Endothelial cell of umbilical vein (primary cell): ENCODE measurements at places on chromosomes 4 and X. TPM values are rescaled to one million over a fixed set of nuclear protein-coding genes. Genes with fewer than 3 reads are reported as not detected.
A peak's percentile ranks its signal among the peaks of the same experiment; 100 is the strongest.

DNA sequence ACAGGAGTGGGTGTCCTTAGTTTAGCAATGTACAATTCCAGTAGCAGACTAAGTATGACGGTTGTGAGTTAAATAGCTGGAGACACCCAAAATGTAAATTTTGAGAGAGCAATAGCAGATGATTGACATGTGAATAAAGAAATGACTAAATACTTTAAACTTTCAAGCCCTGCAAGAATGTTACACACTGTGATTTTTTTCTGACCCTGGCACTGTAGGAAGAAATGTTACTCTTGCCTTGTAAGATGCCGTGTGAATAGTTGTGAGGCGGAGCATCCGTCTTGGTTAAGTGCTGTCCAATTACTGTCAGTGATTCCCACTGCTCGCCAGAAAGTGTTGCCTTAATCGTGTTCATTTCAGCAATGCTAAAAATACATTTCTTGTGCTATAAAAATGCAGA is 1248.1 kb downstream of the RAPGEF2 start:
- no peak for DNase-seq
- H3K27me3 ChIP-seq: no peaks in the 10 kb centered on the region
- no peaks in the 10 kb centered on the region for H3K4me1 ChIP-seq
- no peaks in the 10 kb centered on the region for H3K36me3 ChIP-seq
- no peak overlapping the region for H3K27ac ChIP-seq

DNA sequence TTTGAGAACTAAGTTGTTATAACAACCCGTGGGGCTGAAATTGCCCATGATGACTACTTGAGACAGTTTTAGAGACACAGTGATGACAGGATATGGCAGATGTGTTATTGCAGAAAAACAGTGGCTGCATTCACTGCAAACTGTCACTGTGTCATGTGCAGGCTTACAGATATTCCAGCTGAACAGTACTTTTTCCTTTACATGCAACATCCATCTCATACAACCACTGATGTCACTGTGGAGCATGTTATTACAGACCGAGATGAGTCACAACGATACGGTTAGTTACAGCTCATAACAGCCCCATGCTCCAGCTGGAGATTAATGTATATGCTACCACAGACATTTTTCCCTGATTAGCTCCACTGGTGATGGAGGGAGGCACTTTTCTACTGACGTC is 207.4 kb downstream of the TMA16 start:
- H3K4me1 ChIP-seq: no peaks in the 10 kb centered on the region
- no peak overlapping the region for H3K4me3 ChIP-seq
- no peak for DNase-seq
- no peaks in the 10 kb centered on the region for H3K27me3 ChIP-seq

The DCHS2 gene
- total RNA-seq: not detected in 2 replicates

DNA sequence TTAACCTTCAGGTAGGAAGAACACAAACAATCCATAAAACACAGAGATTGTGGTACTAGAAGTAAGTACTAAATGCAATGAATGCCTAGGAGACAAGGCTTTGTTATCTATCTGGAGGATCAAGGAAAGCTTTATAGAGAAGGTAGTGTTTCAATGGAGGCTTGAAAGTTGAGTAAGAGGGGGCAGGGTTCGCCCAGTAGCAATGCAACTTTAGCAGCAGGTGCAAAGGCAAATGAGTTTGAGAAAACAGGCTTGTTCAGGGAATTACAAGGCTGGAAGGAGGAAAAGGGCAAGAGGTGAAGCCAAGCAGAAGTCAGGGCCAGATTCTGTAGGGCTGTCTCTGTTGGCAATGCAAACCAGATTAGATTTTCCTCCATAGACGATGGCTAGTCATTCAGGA is 35.5 kb upstream of the AMELX start:
- no peaks in the 10 kb centered on the region for H3K36me3 ChIP-seq
- H3K27ac ChIP-seq: no peak overlapping the region
- DNase-seq: no peak

GRCh38 chr4:4919927-4920326 is 60.5 kb downstream of the MSX1 start:
- DNase-seq: no peak
- H3K27ac ChIP-seq: no peak overlapping the region
- no peaks in the 10 kb centered on the region for H3K4me1 ChIP-seq

The MGAT4D gene
- not detected in 2 replicates for total RNA-seq

GRCh38 chrX:23269923-23270322 is 64.7 kb upstream of the PTCHD1 start:
- H3K27ac ChIP-seq: no peak overlapping the region
- DNase-seq: no peak
- no peaks in the 10 kb centered on the region for H3K4me1 ChIP-seq
- H3K4me3 ChIP-seq: no peak overlapping the region

The SLBP gene
- 62.7 and 63.1 TPM in 2 replicates for total RNA-seq

DNA sequence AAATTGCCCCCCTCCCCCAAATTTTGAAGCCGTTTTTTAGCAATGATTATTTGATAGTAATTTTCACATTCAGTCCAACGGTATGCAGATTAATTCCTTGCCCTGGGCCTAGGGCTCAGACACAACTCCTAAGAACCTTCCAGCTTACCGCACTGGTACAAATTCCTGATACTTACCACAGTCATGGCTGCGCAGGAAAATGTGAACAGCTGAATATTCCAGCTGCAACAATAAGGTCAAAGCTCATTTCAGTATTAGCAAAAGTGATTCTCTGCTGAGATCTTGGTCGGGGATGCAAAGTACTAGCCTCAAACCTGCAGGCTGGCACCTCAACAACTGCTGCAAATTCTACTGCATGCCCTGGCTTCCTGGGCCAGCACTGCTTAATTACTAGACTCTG is 3.0 kb downstream of the ATP11C start:
- no peaks in the 10 kb centered on the region for H3K36me3 ChIP-seq
- no peaks in the 10 kb centered on the region for H3K27me3 ChIP-seq
- peaks cover 23% of the 10 kb centered on the region for H3K4me1 ChIP-seq
- DNase-seq: no peak
- H3K4me3 ChIP-seq: no peak overlapping the region

DNA sequence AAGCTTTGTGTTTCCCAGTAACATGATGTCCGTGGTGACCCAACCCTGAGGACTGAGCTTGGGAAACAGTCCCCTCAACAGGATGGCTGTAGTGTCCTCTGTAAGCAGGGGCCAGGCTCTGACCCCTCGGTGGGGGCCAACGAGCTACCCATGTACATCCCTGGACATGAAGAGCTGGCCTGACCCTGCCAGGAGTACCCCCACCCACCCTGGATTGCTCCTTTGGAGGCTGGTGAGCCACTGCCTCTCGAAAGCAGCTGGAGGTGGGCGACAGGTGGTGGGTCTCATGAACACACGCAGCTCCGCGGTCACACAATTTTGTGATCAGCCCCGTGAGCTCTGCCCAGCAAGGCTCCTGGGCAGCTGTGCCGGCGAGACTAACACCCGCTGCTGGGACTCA is 33.5 kb downstream of the NSG1 start:
- H3K4me3 ChIP-seq: no peak overlapping the region
- no peak overlapping the region for H3K27ac ChIP-seq
- H3K27me3 ChIP-seq: no peaks in the 10 kb centered on the region

DNA sequence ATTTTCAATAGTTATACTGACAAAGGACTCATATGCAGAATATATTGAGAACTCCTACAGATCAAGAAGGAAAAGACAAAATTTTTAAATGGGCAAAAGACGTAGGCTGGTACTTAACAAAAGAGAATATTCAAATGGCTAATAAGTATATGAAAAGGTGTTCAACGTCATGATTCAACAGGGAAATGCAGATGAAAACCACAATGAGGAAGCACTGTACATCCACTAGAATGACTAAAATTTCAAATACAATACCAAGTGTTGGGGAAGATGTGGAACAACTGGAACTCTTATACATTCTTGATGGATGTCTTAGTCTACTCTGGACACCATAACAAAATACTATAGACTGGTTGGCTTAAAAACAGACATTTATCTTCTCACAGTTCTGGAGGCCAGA is 1.3 kb upstream of the MRFAP1L1 start:
- peaks cover 13% of the 10 kb centered on the region for H3K4me1 ChIP-seq
- no peak for DNase-seq
- no peaks in the 10 kb centered on the region for H3K36me3 ChIP-seq
- no peak overlapping the region for H3K27ac ChIP-seq
- H3K4me3 ChIP-seq: no peak overlapping the region

- H3K27ac ChIP-seq: no peak overlapping the region
- no peak for DNase-seq
- H3K27me3 ChIP-seq: no peaks in the 10 kb centered on the region
- no peaks in the 10 kb centered on the region for H3K36me3 ChIP-seq
Measured at GRCh38 chrX:111519215-111519614, 7.8 kb downstream of the SERTM2 start.

DNA sequence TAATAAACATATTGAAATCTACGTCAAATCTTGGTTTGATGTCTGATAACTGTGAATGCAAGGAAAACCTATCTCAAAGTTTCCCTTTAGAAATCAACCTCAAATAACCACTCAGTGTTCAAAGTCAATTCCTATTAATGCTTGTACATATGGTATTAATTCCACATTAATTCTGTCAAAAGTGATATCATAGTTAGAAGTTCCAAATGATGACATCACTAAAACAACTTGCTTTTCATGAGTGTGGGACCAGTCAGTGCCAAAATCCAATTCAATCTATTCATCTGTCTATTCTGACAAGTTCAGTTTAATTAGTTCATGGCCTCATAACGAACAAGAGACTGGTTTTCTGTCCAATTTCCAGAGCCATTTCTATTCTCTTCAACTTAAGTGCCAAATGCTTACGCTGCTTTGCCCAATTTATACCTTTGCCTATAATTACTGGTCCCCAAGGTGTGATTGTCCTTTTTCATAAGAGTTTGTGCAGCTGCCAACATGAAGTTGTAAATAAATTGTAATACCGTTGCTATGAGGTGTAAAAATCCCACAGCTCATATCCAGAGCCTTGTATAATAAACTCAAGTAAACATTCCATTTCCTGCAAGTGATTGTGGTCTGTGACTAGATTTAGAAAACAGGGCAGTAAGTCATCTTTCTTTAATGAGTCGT is 476.2 kb downstream of the RAB28 start:
- no peak overlapping the region for H3K27ac ChIP-seq
- H3K27me3 ChIP-seq: no peaks in the 10 kb centered on the region
- no peaks in the 10 kb centered on the region for H3K36me3 ChIP-seq
- H3K4me3 ChIP-seq: no peak overlapping the region

GRCh38 chr4:165839615-165840333 is 33.3 kb upstream of the TLL1 start:
- peak overlapping the region; percentile 36 for H3K27ac ChIP-seq
- H3K4me1 ChIP-seq: peaks cover 13% of the 10 kb centered on the region
- no peak overlapping the region for H3K4me3 ChIP-seq
- no peaks in the 10 kb centered on the region for H3K36me3 ChIP-seq
- DNase-seq: peak; percentile 62

DNA sequence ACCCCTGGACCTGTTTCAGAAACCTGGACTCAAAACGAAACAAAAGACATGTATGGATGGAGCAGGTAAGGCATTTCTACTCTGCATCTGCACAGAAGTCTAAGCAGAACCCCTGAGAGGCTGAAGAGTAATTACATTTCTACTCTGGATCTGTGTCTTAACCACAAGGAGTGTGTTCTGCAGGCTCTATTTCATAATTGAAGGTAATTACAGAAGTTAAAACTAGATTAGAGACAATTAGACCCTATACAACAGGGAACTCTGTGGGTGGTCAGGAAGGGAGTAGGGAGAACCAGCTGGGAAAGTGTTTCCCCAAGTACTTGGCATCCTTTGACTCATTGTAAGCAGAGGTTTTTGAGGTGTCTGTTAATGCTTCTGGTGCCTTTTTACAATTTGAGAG is 69.8 kb downstream of the IGSF1 start:
- no peak for DNase-seq
- no peaks in the 10 kb centered on the region for H3K27me3 ChIP-seq
- no peak overlapping the region for H3K4me3 ChIP-seq
- H3K27ac ChIP-seq: no peak overlapping the region
- no peaks in the 10 kb centered on the region for H3K4me1 ChIP-seq

- no peak for DNase-seq
- no peaks in the 10 kb centered on the region for H3K4me1 ChIP-seq
- H3K4me3 ChIP-seq: no peak overlapping the region
- no peak overlapping the region for H3K27ac ChIP-seq
- H3K27me3 ChIP-seq: no peaks in the 10 kb centered on the region
Measured at GRCh38 chrX:31353095-31353494, 281.3 kb upstream of the FTHL17 start.

- DNase-seq: no peak
- no peaks in the 10 kb centered on the region for H3K36me3 ChIP-seq
- no peaks in the 10 kb centered on the region for H3K4me1 ChIP-seq
- H3K27ac ChIP-seq: no peak overlapping the region
Measured at GRCh38 chr4:170305627-170306026, 215.9 kb upstream of the AADAT start.

DNA sequence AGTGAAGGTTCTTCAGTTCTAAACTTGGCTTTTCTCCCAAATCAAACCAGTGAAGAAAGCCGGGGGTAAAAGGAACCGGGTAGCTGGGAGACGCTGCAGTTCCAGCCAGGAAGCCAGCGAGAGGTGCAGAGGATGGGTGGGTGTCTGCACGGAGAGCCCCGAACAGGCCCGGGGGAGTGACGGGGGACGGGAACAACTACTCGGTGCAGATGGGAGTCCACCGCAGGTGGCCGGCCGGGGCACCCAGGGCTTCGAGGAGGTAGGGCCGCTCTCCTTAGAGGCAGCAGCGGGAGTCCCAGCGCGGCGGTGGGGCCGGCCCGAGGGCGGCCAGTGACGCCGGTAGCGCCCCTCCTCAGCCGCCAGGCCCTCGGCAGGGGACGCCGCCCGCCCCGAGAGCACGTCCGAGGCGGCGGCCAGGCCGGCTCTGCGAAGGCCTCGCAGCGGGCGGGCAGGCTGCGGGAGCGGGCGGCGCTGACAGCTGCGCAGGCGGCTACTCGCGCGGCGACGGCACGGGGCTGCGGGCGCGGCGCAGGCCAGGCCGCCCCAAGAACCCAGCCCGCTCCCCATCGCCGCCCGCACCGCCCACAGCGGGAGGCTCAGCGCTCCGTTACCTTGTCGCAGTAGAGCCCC is 449 bp downstream of the FBXL5 start:
- H3K4me1 ChIP-seq: peaks cover 36% of the 10 kb centered on the region
- H3K27ac ChIP-seq: peak overlapping the region; percentile 98
- DNase-seq: peak; percentile 61
- no peaks in the 10 kb centered on the region for H3K36me3 ChIP-seq
- H3K4me3 ChIP-seq: peak overlapping the region; percentile 97

The NIPAL1 gene
- total RNA-seq: 1.4 and 1.7 TPM in 2 replicates

The LDOC1 gene
- total RNA-seq: 46.2 and 51.4 TPM in 2 replicates

DNA sequence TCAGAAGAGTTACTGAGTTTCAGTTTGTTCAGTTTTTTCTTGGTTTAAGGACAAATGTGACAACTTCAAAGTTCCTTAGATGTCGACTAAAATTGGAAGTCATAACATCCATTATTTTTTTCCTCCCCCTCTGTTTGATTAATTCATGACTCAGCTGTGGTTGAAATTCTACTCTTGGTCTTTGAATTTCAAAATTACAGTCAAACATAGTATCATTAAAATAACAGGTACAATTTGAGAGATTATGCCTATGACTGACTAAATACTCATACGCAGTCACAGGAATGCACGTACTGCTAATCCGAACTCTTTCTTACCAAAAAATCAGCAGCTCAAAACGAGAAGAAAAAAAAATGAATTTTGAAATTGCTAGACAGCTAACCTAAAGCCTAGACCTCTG is 1434.8 kb downstream of the RAPGEF2 start:
- DNase-seq: no peak
- H3K4me1 ChIP-seq: no peaks in the 10 kb centered on the region
- no peak overlapping the region for H3K4me3 ChIP-seq
- no peak overlapping the region for H3K27ac ChIP-seq
- H3K36me3 ChIP-seq: no peaks in the 10 kb centered on the region
